CD4-positive, alpha-beta T cell (primary cell): ENCODE measurements at places on chromosomes 1 and 21.

GRCh38 chr1:235783148-235783776 lies 83.4 kb downstream of the LYST start:
- peak; percentile 19 for DNase-seq

- DNase-seq: no peak
These were observed 37.5 kb downstream of the ZNF281 start for GRCh38 chr1:200372095-200372884.

DNA sequence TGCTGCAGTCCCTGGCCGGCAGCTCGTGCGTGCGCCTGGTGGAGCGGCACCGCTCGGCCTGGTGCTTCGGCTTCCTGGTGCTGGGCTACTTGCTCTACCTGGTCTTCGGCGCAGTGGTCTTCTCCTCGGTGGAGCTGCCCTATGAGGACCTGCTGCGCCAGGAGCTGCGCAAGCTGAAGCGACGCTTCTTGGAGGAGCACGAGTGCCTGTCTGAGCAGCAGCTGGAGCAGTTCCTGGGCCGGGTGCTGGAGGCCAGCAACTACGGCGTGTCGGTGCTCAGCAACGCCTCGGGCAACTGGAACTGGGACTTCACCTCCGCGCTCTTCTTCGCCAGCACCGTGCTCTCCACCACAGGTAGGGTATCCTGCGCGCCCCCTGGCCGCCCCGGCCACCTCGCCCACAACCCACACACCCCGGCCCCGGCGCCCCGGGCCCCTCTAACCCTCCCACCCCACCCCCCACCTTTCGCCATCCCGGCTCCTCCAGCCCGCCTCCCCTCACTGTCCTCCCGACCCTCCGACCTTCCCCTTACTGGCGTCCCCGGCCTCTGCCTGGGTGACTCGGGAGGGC lies 352 bp downstream of the KCNK1 start:
- no peak for DNase-seq

- no peak for DNase-seq
These were observed 3.8 kb downstream of the ETV3 start for GRCh38 chr1:157134442-157134841.
